CD4-positive, alpha-beta T cell treated with Interleukin-4 for 1 hour (primary cell): ENCODE measurements at places on chromosomes 6 and 20.

DNA sequence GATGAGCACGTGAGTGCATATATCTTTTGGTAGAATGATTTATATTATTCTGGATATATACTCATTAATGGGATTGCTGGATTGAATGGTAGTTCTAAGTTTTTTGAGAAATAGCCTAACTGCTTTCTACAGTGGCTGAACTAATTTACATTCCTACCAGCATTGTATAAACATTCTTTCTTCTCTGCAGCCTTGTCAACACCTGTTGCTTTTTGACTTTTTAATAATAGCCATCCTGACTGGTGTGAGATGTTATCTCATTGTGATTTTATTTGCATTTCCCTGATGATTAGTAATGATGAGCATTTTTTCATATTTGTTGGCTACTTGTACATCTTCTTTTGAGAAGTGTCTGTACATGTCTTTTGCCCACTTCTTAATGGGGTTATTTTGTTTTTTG lies 116.3 kb downstream of the ADTRP start:
- no peak for DNase-seq

DNA sequence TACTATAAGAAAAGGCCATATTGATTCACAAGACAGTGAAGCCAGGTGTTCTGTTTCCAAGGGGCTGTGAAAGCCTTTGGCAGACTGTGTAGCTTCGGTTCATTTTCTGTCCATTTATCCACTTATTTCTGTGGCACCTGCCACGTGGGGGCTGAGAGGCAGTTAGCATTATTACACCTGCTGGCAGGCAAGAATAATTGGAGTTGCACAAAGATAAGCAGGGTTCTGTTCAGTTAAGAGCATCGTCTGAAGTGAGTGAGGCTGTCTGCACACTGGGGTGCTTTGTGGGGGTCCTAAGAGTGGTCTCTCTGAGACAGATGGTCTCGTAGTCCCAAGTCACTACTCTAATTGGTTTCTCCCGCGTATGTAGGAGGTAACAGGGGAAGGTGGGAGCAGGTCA lies 60.6 kb upstream of the CCN6 start:
- DNase-seq, result no peak

GRCh38 chr6:27753668-27754407 lies 158.4 kb downstream of the OR2B2 start:
- DNase-seq, result peak; percentile 77

- peak; percentile 10 for DNase-seq
Measured at GRCh38 chr20:16803965-16804792, 56.0 kb downstream of the OTOR start.

DNA sequence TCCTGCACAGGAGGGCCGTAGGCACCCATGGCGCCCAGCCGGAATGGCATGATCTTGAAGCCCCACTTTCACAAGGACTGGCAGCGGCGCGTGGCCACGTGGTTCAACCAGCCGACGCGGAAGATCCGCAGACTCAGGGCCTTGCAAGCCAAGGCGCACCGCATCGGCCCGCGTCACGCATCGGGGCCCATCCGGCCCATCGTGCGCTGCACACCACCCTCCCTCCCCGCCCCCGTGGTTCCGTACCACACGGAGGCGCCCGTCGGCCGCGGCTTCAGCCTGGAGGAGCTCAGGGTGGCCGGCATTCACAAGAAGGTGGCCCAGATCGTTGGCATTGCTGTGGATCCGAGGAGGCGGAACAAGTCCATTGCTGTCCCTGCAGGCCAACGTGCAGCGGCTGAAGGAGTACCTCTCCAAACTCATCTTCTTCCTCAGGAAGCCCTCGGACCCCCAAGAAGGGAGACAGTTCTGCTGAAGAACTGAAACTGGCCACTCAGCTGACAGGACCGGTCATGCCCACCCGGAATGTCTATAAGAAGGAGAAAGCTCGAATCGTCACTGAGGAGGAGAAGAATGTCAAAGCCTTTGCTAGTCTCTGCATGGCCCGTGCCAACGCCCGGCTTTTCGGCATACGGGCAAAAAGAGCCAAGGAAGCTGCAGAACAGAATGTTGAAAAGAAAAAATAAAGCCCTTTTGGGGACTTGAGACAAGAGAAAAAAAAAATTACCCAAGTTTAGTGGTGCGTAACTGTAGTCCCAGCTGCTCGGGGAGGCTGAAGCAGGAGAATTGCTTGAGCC lies 9.9 kb upstream of the NCOA5 start:
- no peak for DNase-seq

GRCh38 chr6:155260686-155261085 lies 3.1 kb upstream of the CLDN20 start:
- DNase-seq, result no peak

DNA sequence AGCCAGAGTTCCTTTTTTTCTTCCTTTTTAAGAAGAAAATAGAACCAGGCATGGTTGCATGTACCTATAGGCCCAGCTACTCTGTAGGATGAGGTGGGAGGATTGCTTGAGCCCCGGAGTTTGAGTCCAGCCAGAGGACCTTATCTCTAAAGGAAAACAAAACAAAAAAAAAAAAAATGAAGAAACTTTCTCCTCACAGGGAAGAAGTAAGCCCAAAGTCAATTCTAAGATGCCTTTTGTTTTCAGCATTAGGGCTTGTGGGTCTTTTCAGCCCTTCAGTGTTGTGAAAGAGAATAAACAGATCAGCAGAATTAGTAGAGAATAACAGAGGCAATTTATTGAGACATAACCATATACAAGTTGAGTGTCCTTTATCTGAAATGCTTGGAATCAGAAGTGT lies 26.8 kb downstream of the ZNF451 start:
- DNase-seq, result no peak

- DNase-seq, result no peak
Measured at GRCh38 chr20:791056-791455, 22.8 kb upstream of the SLC52A3 start.

DNA sequence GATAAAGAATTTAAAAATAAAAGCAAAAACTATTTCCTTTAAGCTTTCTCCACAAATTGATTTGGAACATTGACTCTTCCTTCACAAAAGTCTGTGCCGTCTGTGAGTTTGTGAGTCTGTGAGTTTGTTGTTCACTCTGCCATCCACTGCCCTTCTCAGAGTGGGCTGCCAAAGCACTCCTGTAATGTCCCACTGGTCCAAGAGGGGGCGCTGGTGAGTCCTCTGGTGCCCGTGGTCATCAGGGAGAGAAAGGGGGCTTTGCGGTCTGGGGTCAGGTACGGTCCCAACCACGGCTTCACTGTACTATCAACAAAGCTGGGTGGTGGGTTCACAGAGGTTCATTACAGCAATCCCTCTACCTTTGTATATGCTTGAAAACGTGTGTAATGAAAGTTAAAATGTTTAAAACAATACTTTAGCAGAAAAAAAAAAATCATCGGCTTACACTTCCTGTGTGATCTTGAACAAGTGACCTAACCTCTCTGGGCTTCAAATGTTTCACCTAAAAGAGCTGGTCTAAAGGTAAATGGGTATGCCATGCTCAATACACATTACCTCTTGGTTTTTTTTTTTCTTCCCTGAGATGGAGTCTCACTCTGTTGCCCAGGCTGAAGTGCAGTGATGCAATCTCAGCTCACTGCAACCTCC lies 5.6 kb upstream of the ANKRD60 start:
- DNase-seq, result peak; percentile 44

DNA sequence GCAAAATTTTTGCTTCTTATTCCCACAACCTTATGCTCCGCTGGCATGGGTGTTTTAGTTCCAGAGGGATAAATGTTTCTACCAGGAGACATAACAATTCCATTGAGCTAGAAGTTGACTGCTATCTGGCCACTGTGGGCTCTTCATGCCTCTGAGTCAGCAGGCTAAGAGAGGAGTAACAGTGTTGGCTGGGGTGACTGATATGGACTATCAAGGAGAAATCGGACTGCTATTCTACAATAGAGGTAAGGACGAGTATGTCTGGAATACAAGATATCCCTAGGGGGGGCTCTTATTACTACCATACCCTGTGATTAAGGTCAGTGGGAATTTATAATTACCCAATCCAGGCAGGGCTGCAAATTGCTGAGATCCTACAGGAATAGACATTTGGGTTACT lies 26.9 kb downstream of the FBXO30 start:
- no peak for DNase-seq

DNA sequence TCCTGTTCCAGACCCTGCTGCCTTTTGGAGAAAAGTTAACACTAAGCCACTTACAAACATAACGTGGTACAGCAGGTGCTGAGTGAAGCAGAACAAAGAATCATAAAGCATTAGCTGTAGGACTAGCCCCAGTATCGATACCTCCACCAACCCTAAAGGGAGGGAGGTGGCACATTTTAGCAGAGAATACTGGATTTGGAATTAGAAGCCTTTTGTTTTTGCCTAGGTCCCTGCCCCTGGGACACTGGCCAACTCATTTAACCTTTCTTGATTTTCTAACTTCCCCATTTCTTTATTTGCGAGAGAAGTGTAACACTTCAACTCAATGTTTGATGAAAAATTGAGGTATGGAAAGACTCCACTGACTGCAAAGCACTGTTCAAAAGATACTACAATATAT lies 93.5 kb downstream of the B3GAT2 start:
- DNase-seq, result no peak

DNA sequence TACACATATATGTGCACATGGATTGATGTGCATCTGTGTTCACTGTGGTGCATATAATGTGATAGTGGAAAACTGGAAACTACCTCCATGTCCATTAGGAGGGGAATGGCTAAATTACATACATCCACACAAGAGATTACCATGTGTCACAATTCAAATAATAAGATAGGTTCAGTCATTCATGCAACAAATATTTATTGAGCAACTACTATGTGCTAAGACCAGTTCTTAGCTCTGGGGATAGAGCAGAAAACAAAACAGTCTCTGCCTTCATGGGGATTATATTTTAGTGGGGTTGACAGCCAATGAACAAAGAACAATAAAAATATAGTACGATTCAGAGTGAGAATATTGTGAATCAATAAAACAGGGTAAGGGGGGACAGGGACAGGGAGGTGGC lies 61.7 kb upstream of the PTGIS start:
- no peak for DNase-seq

GRCh38 chr20:46637020-46637419 lies 14.2 kb downstream of the SLC13A3 start:
- DNase-seq, result no peak

- DNase-seq, result no peak
Measured at GRCh38 chr6:11442495-11442894, 95.1 kb upstream of the TMEM170B start.

GRCh38 chr6:412146-412886 lies 20.8 kb downstream of the IRF4 start:
- DNase-seq, result no peak

DNA sequence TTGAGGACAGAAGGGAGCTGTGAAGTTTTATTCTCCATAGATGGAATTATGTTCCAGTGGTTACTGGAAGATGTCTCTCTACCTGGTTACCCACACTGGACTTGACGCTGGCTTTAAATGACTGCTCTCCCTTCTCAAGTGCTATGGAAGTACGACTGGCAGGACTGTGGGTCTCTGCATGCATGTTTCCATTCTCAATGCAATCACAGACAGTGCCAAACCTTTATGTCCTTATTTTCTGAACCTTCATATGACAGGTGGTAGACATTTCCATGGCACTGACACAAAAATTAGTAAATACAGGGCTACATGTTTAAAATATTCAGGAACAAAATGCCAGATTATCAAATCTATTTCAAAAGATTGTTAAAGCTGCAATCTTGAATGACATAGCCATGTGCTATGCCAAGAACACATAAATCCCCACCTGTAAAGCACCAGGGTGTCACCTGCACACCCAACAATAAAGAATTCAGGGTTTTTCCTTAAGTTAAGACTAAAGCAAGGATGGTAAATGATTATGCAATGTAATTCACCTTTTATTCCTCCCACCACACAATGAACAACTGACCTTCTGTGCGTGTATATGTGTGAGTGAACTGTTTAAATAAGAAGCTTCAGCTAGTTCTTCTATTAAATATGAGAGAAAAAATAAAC lies 153.3 kb upstream of the ENPP5 start:
- DNase-seq, result no peak

- DNase-seq, result peak; percentile 52
Measured at GRCh38 chr6:116392132-116393013, 21.6 kb downstream of the DSE start.

- DNase-seq, result no peak
Measured at GRCh38 chr6:3260296-3260695, 1.5 kb downstream of the PSMG4 start.

DNA sequence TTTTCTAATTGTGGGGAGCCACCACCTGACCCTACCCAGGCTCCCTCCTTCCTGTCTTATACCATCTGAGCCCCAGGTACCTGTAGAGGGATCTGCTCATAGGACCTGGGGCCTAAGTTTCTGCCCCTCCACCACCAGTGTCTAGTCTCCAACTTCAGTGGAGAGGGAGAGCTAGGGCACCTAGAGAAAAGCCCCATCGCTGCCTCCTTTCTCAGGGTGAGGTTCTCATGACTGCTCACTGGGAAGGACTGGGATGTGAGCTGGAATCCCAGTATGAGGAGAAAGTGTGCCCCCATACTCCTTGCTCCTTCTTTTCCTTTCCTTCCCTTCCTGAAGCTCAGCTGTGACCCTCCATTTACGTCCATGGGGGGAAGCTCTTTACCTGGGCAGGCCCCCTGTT lies 231.6 kb downstream of the LRFN2 start:
- DNase-seq, result no peak

DNA sequence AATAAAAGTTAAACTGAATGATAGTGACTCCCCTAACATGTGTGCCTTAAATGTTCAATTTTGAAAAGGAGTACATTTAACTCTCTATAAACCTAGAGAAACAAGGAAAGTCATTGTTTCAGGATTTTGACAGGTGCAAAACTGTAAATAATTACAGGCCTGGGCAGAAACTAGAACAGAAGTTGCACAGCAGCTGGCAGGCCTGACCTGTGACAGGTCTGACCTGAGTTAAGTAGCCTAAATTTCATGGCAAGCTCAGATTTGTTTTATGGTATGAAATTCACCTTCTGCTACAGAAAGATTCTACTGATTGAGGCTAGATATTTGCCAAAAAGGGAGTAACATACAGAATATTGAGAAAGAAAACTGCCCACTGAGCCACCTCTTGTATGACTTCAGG lies 166.1 kb downstream of the CDKAL1 start:
- no peak for DNase-seq

DNA sequence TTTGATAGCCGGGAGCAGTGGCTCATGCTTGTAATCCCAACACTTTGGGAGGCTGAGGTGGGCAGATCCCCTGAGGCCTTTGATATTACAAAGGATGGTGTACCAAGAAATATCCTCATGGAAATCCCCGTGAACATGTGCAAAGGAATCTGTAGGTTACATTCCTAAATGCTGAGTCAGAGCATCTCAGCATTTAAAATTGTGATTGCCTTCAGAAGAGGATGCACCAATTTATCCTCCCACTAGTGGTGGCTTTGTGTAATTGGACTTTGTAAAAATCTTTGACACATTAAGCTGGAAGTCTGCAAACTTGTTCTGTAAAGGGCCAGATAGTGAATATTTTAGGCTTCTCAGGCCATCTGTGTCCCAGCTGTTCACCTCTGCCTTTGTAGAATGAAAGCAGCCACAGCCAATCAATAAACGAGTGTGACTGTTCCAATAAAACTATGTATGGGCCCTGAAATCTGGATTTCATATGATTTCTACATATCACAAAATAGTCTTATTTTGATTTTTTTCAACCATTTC lies 11.8 kb downstream of the TMEM14B start:
- peak; percentile 41 for DNase-seq
